NB4 (cell line): ENCODE measurements at places on chromosomes 6 and 20.

GRCh38 chr6:17633465-17634188 lies 33.5 kb downstream of the FAM8A1 start:
- DNase-seq, result no peak

DNA sequence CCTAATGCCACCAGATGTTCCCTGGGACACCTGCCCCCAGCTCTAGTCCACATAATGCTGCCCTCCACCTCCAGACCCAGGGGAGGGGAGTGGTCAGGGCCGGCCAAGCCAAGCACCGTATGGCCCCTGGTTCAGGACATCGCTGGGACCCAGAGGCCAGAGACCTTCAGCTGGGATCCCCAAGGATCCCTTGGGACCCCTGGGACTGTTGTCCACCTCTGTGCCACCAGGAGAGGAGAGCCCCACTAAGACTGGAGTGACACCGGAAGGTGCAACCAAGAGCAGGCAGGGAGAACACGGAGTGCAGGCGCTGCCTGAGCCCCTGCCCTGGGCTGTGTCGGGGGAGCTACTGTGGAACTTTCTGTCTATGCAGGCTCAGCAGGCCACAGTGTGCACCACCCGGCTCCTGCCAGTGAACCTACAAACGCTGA lies 43.6 kb downstream of the CTCFL start:
- peak; percentile 67 for DNase-seq

- no peak for DNase-seq
These were observed 31.3 kb upstream of the CCDC167 start for GRCh38 chr6:37531026-37531425.

GRCh38 chr6:34979218-34979617 lies 90.2 kb downstream of the ANKS1A start:
- no peak for DNase-seq

DNA sequence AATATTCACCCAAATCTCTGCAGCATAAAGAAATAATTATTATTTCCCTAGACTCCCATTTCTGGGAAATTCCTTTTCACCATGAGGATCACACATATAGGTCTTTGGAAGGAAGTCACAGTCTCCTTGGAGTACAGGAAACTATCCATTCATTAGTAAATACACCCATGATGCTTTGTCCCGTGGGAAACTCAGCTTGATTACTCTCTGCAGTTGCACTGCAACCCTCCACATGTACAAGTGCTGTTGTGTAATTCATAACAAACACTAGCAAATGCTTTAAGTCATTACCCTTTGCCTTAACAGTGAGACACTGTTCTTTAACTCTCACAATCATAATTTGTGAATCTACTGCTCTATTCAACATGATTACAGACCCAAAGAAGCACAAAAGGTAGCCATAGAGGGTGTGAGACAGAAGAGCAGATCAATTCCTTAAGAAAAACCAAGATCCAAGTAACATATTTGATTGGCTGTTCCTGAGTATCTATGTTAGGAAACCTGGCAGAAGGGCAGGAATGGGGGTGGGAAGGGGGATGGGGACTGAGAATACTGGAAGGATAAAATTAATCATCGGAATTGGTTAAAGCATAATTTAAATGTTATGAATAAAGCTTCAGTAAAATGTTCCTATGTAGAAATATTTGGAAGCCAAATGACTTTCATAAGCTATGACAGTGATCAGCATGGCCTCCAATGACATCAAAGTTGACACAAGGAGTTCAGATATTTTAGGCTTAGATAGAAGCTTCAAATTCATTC lies 268.0 kb downstream of the HACE1 start:
- DNase-seq, result no peak

- peak; percentile 26 for DNase-seq
These were observed 24.8 kb downstream of the GRM4 start for GRCh38 chr6:34120953-34121675.

DNA sequence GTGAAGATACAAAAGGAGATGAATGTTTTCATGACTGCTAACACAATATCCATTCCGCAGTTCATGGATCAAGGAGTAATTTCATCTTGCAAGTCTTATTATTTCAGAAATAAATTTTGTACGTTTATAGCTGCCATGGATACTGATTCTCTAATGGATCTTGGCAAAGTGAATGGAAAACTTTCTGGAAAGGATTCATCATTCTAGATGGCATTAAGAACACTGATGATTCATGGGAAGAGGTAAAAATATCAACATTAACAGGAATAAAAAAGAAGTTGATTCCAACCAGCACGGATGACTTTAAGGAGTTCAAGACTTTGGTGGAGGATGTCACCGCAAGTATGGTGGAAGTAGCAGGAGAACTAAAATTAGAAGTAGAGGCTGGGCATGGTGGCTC lies 2.8 kb downstream of the HUS1B start:
- no peak for DNase-seq

GRCh38 chr6:61833176-61833755 lies 452.8 kb downstream of the KHDRBS2 start:
- no peak for DNase-seq

DNA sequence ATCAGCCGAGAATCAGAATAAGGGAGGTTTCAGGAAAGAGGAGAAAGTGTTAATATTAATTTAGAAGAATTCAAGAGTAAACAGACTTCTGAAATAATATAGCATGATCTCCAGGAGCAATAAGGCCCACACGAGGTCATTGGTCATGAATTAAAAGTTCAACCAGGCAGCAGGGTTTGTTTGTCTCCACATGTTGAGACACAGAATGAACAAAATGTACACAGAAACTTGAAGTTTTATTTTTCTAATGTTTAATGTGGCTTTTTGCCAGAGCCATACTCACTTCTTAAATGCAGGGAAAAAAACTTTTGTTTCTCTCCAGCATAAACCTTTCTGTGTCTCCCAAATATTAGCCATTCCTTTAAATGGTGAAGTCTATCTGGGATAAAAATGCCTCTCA lies 504.5 kb downstream of the HDGFL1 start:
- no peak for DNase-seq

- DNase-seq, result no peak
These were observed 42.1 kb upstream of the SYNCRIP start for GRCh38 chr6:85684809-85685171.

DNA sequence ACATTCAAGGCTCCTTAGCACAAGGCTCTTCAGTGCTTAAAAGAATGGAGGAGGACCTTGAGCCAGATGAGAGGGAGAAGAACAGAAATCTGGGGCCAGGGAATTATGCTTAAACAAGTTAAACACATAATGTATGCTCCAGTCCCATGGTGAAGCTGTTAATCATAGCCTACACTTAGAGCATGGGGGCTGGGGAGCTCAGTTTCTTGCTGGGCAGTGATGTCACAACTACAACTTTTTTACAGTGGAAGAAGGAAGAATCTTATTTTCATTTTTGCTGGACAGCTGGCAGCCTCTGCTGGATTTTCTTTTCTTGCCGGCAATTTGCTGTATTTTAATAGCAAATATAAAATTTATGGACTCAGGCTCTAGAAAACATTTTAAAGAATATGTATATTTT lies 432.5 kb downstream of the CD109 start:
- no peak for DNase-seq

- DNase-seq, result no peak
These were observed 55.6 kb upstream of the NEDD9 start for GRCh38 chr6:11288065-11288464.

DNA sequence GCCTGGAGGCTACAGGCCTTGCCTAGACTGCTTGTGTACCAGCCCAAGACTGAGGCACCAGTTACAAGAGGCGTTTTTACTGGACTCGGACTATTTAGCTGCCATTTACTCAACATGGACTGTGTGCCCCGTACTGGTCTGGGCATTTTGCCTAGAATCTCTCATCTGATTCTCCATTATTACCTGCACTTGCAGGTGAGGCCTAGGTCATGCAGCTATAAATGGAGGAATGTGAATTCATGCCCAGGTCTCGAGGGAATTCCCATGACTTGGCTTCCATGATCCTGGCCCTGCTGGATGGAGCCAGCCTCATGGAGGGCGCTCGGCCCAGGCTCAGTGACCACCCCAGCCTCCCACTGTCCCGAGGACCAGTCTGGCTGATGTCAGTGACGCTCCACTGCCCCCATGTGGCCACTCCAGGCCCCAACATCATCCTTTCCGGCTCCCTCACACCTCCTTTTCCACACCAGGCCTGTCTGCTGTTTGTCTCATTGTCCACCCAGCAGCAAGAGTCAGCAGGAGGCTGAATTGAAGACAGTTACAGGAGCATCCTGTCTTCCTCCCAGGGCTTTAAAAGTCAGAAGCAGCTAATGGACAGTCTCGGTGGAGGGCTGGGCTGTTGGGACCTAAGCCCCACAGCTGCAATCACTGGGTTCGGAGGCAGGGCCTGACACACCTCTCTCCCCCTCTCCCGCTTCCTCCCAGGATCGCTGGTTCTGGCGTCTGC lies 8.7 kb downstream of the MMP24OS start:
- DNase-seq, result peak; percentile 71

DNA sequence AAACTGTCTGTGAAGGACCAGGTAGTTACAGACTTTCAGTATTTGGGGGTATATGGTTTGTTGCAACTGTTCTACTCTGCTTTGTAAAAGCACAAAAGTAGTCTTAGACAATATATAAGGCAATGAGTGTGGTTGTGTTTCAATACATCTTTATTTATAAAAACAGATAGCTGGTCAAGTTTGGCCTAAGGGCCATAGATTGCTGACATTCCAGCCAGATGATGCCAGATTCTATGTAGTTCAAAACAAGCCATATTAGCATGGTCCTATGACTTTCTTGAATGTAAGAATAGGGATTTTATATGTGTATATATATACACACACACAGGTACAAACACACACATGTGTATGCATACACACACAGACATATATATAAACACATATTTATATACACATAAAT lies 201.8 kb downstream of the GRIK2 start:
- DNase-seq, result no peak

DNA sequence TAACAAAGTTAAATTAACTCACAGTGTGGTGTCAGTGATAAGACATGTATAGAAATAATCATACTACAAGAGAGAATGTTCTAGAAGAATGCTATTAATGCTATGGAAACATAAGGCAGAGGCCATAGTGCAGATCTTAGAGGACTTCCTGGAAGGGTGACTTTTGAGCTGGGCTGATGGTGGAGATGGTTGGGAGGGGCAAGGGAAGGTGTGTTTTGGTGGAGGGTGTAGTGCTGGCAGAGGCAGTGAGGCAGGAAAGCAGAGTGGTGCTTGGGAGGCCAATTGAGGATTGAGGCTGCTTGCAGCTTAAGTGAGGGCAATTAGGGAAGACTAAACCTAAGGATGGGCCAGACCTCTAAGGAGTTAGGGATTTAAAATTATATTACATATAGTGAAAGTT lies 58.5 kb upstream of the FNDC1 start:
- no peak for DNase-seq

DNA sequence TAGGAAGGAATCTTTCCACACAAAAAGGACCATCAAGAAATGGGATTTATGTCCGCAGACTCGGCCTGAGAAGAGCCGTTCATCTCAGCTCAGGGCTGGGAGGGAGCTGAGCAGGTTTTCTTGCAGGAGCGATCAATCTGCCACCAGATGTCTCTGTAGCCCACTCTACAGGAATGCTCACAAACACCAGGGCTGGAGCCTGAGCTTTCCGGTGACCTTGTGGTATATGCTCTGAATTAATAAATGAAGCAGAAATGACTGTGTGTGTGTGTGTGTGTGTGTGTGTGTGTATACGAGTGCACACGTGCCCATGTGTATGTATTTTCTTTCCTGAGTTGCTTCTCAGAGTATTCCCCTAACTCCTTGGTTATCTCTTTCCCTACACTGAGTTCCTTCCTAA lies 12.0 kb downstream of the CD83 start:
- peak; percentile 76 for DNase-seq

DNA sequence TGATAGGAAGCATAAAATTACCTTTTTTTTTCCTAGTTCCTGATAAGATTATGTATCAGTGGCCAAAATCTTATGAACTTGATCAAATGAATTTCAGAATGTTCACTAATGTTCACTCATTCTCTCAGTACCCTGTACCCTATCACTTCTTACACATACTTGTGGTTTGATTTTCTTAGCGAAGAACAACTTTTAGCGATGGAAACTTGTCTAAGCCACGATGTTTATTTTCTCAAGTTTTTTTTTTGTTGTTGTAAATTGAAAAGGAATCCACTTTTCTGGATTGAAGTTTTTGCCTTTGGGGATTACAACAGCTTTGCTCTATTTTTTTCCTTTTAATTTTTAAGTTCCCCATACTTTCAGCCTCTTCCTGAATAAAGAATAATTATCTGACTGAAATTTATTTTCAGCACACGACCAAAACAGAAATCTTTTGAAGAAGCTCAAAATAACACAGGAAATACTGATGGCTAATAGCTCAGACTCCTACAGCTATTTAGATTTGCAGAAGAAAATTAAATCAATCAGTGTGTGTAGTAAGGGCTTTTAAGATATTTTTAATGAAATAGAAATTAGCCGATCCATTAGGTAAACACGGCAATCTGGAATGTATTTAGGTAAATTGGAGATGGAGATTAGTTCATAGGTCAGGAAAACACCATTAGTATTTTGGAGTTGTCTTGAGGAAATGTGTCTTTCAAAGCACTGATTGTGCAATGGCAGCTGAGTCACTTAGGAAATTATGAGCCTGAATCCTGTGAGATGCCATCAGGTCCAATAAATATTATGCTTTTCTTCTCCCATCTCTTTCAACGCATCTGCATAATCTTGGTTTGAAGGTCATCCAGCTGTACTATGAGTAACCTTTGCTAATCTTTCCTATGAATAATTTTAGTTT lies 217.5 kb downstream of the GJA1 start:
- DNase-seq, result peak; percentile 91

DNA sequence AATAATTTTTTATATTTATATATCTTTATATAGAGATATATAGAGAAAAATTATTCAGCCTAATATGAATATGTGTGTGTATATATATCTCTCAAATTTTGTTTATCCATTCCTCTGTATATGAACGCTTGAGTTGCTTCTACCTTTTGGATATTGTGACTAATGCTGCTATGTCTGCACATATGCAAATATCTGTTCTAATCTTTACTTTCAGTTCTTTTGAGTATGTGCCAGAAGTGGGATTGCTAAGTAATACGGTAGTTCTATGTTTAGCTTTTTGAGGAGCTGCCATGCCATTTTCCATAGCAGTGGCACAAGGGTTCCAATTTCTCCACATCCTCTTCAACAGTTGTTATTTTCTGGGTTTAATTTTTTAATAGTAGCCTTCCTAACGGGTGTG lies 72.8 kb upstream of the CEP85L start:
- DNase-seq, result no peak
